T-helper 9 cell (primary cell): ENCODE measurements at places on chromosomes 11 and 22.

DNA sequence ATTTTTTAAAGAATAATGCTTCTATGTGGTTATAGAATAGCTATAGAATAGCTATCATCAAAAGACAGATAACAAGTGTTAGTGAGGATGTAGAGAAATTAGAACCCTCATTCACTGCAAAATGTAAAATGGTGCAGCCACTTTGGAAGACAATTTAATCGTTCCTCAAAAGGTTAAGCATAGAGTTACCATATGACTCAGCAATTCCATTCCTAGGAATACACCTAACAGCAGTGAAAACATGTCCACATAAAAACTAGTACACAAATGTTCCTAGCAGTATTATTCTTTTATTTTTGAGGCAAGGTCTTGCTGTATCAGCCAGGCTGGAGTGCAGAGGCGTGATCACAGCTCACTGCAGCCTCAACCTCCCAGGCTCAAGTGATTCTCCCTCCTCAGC lies 34.0 kb downstream of the RTL6 start:
- DNase-seq, result no peak

DNA sequence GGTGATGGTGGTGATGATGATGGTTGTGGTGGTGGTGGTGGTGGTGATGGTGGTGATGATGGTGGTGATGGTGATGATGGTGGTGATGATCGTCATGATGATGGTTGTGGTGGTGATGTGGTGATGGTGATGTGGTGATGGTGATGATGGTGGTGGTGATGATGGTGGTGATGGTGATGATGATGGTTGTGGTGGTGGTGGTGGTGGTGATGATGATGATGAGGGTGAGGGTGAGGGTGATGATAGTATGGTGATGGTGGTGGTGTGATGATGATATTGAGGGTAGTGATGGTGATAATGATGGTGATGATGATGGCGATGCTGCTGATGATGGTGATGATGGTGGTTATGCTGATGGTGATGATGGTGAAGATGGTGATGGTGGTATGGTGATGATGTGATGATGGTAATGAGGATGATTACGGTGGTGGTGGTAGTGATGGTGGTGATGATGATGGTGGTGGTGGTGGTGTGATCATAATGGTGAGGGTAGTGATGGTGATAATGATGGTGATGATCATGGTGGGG lies 63.8 kb downstream of the MPPED1 start:
- no peak for DNase-seq

- DNase-seq, result no peak
Measured at GRCh38 chr11:12786891-12787290, 112.7 kb downstream of the TEAD1 start.

DNA sequence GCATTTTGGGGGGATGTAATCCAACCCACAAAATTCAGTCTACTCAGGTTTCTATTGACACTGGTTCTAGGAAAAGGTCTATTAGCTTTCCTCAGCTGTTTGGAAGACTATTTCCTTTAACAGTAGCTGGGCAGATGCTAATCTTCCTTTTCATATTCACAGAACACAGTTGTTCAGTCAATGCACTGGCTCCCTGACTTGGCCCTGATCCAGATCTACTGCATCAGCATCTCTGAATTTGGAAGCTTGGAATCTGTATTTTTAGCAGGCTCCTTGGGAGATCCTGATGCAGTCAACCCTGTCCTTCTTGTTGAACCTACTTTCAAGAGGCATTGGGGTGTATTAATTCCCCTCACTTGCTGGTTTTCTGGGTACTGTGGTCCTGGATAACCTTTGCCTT lies 6.3 kb downstream of the HTATIP2 start:
- DNase-seq, result no peak

GRCh38 chr22:22109693-22110466 lies 127.3 kb upstream of the TOP3B start:
- no peak for DNase-seq
